ENCODE measurements at places on chromosomes 11 and 22.

DNA sequence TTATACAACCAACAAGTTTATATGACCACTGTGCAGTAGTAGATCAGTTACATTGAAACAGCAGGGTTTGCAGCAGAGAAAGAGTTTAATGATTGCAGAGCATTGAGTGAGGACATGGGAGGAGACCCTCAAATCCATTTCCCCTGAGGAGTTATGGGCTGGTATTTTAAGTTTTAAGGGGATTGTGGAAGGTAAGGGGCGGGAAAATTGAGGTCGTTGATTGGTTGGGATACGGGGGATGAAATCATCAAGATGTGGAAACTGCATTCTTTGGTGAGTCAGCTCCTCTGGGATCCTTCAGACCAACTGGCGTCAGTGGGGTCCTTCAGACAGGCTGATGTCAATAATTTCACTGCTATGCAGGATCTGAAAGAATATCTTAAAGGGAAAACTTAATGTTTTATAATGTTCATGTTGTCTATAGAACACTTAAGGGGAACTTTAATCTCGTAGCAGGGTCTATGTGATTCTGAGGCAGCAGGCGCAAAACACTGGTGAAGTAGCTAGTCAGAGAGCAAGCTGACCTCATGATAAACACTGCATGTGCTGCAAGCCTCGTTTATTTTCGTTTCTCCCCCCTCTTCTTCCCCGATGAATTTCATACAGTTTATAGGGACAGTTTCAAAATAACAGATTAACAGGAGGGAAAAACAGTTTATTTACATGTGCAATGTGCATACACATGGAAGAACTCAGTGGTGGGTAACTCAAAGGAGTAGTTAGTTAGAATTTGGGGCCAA, 17.4 kb upstream of the BACE1-AS start:
- no peak for DNase-seq

DNA sequence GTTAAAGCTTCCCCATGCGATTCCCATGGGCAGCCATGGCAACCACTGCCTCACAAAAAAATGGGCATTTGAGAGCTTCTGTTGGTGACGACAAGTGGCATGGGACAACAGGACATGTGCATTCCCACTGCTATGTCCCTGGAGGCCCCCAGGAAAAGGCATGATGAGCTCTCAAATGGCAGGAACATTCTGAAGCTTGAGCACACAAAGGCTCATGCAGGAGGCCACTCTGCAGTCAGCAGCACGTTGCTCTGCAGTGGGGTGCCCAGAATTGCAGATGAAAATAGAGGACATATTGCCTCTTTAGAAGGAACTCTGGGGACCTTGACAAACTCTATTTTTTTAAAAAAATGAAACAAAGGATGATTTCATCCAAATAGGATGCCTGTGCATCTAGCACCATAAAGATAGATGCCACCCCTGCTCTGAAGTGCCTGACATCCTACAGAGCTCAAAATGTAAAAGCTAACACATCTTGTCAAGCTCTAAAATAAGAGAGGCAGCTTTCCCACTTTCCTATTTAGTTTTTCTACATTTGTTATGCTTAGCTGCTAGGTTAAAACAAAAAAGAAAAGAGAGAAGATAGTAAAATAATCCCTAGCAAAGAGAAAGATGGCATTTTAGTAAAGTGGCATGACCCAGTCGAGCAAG, 277.6 kb upstream of the ZC3H12C start:
- DNase-seq, result no peak

- no peak for DNase-seq
Measured at GRCh38 chr22:27668828-27669797, 132.4 kb downstream of the MN1 start.

GRCh38 chr11:13963169-13963948, 836 bp downstream of the SPON1 start:
- DNase-seq, result peak; percentile 16

GRCh38 chr11:1576825-1577224, 4.8 kb upstream of the DUSP8 start:
- DNase-seq, result no peak

GRCh38 chr11:134955281-134955680, 543.2 kb upstream of the B3GAT1 start:
- DNase-seq, result no peak

DNA sequence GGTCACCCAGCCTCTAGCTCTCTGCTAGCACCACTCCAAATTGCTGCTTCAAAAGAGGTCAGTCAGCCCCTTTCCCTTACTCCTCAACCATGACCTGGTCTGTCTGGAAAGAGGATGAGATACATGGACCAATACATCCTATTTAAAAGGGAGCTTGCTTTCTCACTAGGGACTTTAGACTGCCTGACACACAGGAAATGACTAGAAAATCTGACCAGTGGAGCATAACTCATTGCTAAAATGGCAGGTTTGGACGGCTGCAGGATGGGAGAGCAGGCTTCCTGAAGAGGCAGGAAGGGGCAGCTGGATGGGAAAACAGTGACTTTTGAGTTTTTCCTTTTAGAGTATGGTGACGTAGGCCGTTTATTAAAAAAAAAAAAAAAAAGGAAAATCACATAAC, 25.3 kb downstream of the STIM1 start:
- DNase-seq, result no peak

Measured in GM12892 (cell line).